Activated CD4-positive, alpha-beta T cell treated with anti-CD3 and anti-CD28 coated beads, Interleukin-2, amount 10 ng/mL, durations not matched to agents 7 days and 5 days (primary cell): ENCODE measurements at places on chromosomes 11 and 22. TPM values are rescaled to one million over a fixed set of nuclear protein-coding genes. Genes with fewer than 3 reads are reported as not detected.

GRCh38 chr11:36361901-36362391 is 65.9 kb downstream of the PRR5L start:
- H3K27me3 ChIP-seq = peaks cover 51% of the 10 kb centered on the region
- no peaks in the 10 kb centered on the region for H3K36me3 ChIP-seq
- H3K27ac ChIP-seq = peak overlapping the region; percentile 44
- H3K4me3 ChIP-seq = peak overlapping the region; percentile 30
- DNase-seq = no peak
- peaks cover 59% of the 10 kb centered on the region for H3K4me1 ChIP-seq

GRCh38 chr11:28439403-28439802 is 331.2 kb downstream of the METTL15 start:
- H3K4me3 ChIP-seq = no peak overlapping the region
- H3K27me3 ChIP-seq = no peaks in the 10 kb centered on the region
- no peaks in the 10 kb centered on the region for H3K4me1 ChIP-seq
- no peak overlapping the region for H3K27ac ChIP-seq
- DNase-seq = no peak

DNA sequence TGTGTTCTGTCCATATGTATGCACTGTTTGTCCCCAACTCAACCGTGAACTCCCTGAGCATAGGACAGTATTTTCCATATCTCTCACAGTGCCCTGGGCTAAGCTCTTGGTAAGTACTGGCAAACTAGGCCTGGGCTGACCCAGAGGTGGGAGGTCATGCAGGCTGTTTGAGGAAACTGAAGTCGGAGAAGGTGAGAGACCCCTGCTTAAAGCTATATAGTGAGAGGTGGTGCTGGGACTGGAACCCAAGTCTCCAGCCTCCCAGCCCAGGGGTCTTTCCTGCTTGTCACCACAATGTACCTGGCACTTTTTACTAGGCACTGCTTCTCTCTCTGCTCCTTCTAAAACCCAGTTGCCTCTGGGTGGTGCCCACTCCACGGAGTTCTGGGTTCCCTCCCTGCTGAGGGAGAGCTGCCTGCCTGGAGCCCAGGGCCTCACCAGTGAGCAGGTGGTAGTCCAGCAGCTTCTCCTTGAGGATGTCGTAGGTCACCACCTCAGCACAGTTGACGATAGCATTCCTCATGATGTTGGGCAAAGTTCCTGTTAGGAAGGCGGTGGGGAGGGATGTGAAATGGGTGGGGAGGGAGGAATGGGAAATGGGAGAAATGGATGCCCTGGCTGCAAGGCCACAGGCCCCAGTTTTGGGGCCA is 4.7 kb downstream of the UCP3 start:
- peaks cover 60% of the 10 kb centered on the region for H3K4me1 ChIP-seq
- H3K36me3 ChIP-seq = peaks cover 35% of the 10 kb centered on the region
- no peak for DNase-seq
- H3K27ac ChIP-seq = peak overlapping the region; percentile 89
- no peaks in the 10 kb centered on the region for H3K27me3 ChIP-seq

- H3K27ac ChIP-seq = no peak overlapping the region
- H3K36me3 ChIP-seq = no peaks in the 10 kb centered on the region
- peak; percentile 72 for DNase-seq
- no peaks in the 10 kb centered on the region for H3K27me3 ChIP-seq
Observed at GRCh38 chr22:46122511-46122971, 27.8 kb upstream of the PPARA start.

DNA sequence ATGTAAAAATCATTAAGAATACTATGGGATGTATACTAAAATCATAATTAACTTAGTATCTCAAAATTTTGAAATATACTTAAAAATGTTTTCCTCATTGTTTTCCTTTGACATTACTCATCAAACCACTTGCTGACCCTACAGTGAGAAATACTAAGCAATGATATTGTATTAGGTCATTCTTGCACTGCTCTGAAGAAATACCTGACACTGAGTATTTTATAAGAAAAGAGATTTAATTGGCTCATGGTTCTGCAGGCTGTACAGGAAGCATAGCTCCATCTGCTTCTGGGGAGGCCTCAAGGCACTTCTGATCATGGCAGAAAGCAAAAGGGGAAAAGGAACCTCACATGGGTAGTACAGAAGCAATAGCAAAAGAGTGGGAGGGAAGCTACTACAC is 950.9 kb upstream of the CHORDC1 start:
- DNase-seq = no peak
- H3K27me3 ChIP-seq = no peaks in the 10 kb centered on the region
- no peaks in the 10 kb centered on the region for H3K4me1 ChIP-seq
- H3K36me3 ChIP-seq = no peaks in the 10 kb centered on the region
- H3K4me3 ChIP-seq = no peak overlapping the region
- no peak overlapping the region for H3K27ac ChIP-seq

- peaks cover 18% of the 10 kb centered on the region for H3K27me3 ChIP-seq
- H3K4me1 ChIP-seq = no peaks in the 10 kb centered on the region
- no peak overlapping the region for H3K4me3 ChIP-seq
- no peak for DNase-seq
- no peaks in the 10 kb centered on the region for H3K36me3 ChIP-seq
Observed at GRCh38 chr11:58829786-58830185, 14.7 kb downstream of the GLYATL2 start.

- H3K27ac ChIP-seq = peak overlapping the region; percentile 81
- H3K27me3 ChIP-seq = no peaks in the 10 kb centered on the region
- peaks cover 42% of the 10 kb centered on the region for H3K4me1 ChIP-seq
- DNase-seq = no peak
- peak overlapping the region; percentile 70 for H3K4me3 ChIP-seq
- H3K36me3 ChIP-seq = peaks cover 28% of the 10 kb centered on the region
Observed at GRCh38 chr11:119028346-119029068, 2.2 kb downstream of the SLC37A4 start.

DNA sequence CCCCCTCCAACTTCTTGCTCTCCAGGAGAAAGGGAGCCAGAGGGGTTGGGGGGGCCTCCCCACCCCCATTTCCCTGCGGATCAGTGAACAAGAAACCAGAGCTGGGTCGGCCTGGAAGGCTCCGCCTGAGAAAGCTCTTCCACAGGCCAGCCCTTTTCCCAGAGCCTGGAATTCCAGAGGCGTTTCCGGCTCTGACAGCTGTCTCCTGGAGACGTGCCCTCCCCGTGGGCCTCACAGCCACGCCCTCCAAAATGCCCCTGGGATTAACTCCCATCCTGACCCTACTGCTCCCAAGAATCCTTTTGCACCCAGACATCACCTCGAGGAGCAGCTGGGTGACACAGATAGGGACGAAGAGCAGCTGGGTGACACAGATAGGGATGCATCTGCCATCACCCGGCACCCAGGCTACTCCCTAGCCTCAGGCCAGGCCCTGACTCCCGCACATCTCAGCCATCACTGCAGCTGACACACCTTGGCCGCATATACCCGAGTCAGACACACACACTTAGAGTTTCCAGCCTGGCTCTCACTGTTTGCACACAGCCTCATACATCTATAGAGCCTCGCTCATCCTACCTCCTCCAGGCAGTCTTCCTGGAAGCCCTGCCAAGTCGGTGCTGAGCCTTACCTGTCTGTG is 7.6 kb upstream of the CDC42EP1 start:
- H3K27ac ChIP-seq = no peak overlapping the region
- no peaks in the 10 kb centered on the region for H3K36me3 ChIP-seq
- no peak overlapping the region for H3K4me3 ChIP-seq
- DNase-seq = no peak
- H3K27me3 ChIP-seq = peaks cover 37% of the 10 kb centered on the region
- no peaks in the 10 kb centered on the region for H3K4me1 ChIP-seq

- H3K27ac ChIP-seq = no peak overlapping the region
- no peak overlapping the region for H3K4me3 ChIP-seq
- no peaks in the 10 kb centered on the region for H3K4me1 ChIP-seq
- H3K27me3 ChIP-seq = no peaks in the 10 kb centered on the region
Observed at GRCh38 chr11:36034551-36035331, 90.9 kb downstream of the LDLRAD3 start.

DNA sequence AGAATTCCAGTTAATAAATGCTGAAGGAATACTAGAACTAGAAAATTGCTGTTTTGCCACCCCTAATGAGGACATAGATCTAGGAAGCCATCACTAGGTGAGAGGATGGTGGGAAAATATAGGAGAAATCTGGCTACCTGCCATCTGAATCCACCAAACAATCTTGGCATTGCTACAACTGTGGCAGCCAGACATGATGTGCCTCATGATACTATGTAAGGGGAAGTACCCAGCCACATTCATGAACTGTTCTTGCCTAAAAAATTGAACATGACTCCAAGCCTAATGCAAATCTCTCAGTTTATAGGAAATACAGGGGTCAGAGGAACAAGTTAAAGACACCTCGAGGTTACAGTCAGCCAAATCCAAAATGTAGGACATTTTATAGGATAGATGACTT is 72.8 kb downstream of the SFI1 start:
- H3K36me3 ChIP-seq = peaks cover 29% of the 10 kb centered on the region
- H3K4me3 ChIP-seq = no peak overlapping the region
- H3K27ac ChIP-seq = no peak overlapping the region
- peaks cover 4% of the 10 kb centered on the region for H3K4me1 ChIP-seq

- no peaks in the 10 kb centered on the region for H3K27me3 ChIP-seq
- H3K4me1 ChIP-seq = no peaks in the 10 kb centered on the region
Observed at GRCh38 chr11:69950120-69950519, 128.0 kb upstream of the ANO1 start.

GRCh38 chr11:73281201-73281741 is 9.1 kb downstream of the P2RY6 start:
- no peak overlapping the region for H3K27ac ChIP-seq
- H3K36me3 ChIP-seq = no peaks in the 10 kb centered on the region

DNA sequence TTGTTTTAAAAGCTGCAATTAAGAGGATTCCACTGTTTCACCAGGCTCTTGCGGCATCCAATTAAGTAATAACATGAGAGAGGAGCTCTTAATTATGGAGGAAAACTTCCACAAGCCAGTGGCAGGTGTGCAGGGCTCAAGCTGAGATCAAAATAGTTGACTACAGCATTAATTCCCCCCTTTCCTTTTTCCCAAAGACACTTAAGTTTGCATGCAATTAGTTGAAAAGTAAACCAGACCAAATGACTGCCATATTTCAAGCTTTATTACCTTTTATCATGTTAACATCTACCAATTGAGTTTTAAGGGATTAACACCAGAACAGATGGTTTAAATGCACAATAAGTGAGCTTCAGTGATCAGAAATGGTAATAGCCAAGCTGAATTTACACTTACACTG is 32.1 kb downstream of the FAM168A start:
- H3K27me3 ChIP-seq = no peaks in the 10 kb centered on the region
- DNase-seq = no peak
- no peak overlapping the region for H3K27ac ChIP-seq
- no peak overlapping the region for H3K4me3 ChIP-seq
- H3K4me1 ChIP-seq = no peaks in the 10 kb centered on the region

DNA sequence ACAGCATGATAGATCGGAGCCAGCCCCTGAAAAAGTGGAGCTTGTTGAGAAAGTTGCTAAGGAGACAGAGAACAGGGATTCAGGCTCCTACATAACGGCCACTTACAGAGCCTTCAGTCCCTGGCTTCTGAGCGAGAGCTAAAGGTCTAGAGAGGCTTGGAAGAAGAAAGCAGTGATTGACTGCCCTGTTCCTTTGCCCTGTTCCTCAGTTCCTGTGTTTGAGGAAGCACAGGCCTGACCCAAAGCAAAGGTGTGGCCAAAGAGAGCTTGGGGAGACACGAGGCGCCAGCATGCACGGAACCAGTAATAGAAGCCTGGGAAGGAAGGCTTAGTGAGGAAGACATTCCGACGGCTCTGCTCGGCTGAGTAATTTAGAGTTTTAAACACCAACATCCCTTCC is 74.1 kb upstream of the CSNK2A3 start:
- no peaks in the 10 kb centered on the region for H3K4me1 ChIP-seq
- no peaks in the 10 kb centered on the region for H3K27me3 ChIP-seq
- DNase-seq = no peak

- H3K4me1 ChIP-seq = peaks cover 30% of the 10 kb centered on the region
- H3K36me3 ChIP-seq = no peaks in the 10 kb centered on the region
- peaks cover 6% of the 10 kb centered on the region for H3K27me3 ChIP-seq
- DNase-seq = peak; percentile 61
- H3K4me3 ChIP-seq = no peak overlapping the region
- H3K27ac ChIP-seq = no peak overlapping the region
Observed at GRCh38 chr22:36194971-36195370, 6.6 kb downstream of the APOL4 start.

DNA sequence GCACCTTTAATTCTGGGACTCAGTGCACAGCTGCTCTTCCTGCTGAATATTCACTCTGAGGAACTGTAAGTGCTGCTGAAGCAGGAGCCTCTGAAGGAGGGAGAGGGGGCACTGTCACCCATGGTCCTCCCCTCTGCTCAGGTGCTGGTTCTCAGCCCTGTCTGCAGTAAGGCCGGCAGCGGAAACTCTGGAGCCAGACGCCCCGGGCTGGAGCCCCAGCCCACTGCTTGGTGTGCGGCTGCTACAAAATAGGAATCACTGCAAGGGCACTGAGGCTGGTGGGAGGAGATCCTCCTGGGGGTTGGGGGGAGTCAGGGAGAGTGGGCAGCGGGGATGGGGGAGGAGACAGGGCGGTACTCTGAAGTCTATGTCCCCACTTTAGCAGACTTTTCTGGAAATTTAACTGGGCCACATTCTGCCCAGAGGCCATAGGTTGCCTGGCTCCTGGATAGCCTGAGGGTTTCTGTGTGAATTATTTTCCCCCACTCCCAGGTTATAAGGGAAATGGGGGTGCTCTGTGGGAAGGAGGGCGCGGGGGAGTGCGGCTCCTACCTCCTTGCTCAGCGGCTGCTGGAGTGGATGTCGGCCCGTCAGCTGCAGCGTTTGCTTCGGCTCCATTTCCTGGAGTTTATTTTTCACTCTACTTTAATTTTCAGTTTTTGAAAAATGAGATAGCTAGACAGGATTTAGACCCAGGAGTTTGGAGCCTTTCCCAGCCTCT is 33.6 kb downstream of the TBC1D22A start:
- H3K4me1 ChIP-seq = peaks cover 28% of the 10 kb centered on the region
- H3K4me3 ChIP-seq = no peak overlapping the region
- H3K36me3 ChIP-seq = peaks cover 55% of the 10 kb centered on the region

GRCh38 chr22:35306350-35306967 is 6.8 kb downstream of the TOM1 start:
- peaks cover 8% of the 10 kb centered on the region for H3K36me3 ChIP-seq
- H3K27ac ChIP-seq = peak overlapping the region; percentile 72
- H3K4me3 ChIP-seq = no peak overlapping the region
- H3K27me3 ChIP-seq = no peaks in the 10 kb centered on the region

DNA sequence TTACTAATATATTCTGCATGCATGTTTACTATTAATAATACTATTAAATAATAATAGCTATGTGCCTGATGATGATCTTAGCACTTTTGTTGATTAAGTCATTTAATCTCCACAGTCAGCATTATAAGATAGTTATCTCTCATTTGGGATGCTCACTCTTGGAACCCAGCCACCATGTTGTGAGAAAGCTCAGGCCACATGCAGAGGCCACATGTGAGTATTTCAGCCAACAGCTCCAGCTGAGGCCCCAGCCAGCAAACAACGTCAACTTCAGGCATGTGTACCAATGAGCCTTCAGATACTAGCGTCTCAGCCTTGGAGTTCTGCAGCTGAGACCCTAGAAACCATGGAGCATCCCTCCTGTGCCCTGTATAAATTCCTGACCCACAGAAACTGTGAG is 798.1 kb upstream of the LRRC4C start:
- no peak overlapping the region for H3K27ac ChIP-seq
- H3K36me3 ChIP-seq = no peaks in the 10 kb centered on the region
- H3K4me3 ChIP-seq = no peak overlapping the region
- H3K4me1 ChIP-seq = no peaks in the 10 kb centered on the region
- DNase-seq = no peak

DTX4 gene
- total RNA-seq = 0.69 TPM

LYVE1 gene
- not detected for total RNA-seq

SERPING1 gene
- total RNA-seq = 0.23 TPM

EMID1 gene
- not detected for total RNA-seq

HSD17B12 gene
- 39.9 TPM for total RNA-seq

VPS51 gene
- total RNA-seq = 146 TPM
